ENCODE measurements at places on chromosomes 12 and 14.

GRCh38 chr12:123109319-123109772 lies 41.5 kb downstream of the PITPNM2 start:
- no peak for DNase-seq

DNA sequence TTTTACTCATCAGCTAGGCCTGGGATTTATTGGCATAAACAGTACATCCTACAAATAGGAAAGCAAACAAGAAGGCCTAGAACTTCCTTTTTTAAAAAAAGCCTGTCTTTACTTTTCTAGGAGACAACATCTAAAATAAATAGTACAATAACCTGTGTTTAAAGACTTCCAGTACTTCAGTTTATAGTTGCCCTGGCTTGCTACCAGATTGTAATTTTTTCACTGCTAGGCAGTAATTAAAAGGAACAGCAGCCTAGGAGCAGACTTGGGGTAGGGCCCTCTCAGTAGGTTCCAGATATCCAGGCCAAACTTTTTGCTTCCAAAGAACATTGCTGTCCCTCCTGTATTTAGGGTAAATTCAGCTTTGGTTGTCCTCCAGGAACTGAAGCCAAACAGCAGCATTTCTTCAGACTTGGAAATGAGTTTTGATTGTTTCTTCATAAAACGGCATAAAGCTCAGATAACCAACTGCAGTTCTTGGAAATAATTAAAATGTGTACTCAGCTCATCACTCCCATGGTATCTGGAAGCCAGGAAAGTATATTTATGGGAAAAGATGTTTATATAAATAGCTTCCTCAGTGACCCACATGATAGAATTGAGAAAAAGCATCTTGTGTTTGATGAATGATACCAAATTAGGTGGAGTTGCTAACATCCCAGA lies 61.7 kb downstream of the PPP1R36 start:
- no peak for DNase-seq

DNA sequence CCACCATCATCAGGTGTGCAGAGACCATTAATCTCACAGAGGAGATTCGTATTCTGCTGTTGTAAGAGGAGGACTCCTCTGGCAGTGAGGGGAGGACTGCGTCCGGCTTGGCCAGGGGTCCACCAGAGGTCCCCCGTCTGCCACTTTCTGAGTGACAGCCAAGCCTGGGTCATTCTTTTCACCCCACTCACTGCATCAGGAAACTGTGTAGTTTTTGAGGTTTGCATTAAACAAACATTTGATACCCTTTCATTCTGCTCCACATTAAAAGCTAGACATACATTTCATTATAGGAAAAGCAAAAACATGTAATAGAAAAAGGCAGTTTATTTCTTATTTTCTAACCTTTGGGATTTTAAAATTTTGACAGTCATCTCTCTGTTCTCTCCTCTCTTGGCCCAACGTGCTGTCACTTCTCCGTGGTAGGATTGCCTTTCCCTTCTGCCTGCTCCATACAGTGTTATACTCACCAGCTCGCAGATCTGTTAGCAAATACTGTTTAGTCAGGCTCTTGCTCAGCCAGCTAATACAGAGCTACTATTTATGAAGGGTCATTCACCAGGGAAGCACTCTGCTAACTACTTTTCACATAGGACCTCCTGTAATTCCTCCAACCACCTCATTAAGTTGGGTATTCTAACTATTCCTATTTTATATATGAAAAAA lies 99.3 kb downstream of the PELI2 start:
- DNase-seq = no peak

- DNase-seq = no peak
Measured at GRCh38 chr12:95742586-95742985, 48.0 kb downstream of the NTN4 start.

DNA sequence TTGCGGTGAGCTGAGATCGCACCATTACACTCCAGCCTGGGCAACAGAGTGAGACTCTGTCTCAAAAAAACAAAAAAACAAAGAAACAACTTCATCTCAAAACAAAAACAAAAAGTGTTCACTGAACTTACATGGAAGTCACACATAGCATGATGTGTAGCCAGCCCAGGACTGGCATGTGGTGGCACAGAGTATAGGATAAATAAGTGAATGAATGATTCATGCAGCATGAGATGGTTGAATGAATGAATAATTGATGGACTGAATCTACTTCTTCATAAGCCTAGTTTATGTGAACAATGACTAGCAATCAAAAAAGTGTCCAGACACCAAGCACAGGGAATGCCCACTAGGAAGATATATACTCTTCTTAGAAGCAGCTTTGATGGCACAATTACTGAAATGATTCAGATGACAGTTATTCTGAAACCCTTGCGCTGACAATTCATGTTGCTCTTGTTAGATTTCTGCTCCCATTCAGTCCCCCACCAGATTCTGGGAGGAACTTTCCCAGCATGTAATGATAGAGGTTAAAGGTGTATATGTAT lies 31.6 kb upstream of the SERPINA6 start:
- no peak for DNase-seq

DNA sequence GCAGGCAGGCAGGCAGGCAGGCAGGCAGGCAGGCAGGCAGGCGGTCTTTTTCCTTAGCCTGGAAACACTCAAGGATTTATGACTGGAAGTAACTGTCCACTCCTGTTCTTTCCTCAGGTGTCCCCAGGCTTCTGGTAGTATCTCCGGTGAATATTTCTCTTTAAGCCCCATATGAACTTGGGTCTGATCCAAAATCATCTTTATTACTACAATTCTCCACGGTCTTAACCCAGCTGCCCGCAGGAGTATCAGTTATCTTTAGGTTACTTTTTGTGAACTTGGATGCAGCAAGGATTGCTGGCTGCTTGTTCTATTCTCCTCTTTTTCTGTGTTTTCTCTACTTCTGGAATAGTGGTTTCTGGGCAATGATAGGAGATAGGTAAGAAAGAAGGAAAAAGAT lies 3.3 kb downstream of the CSRNP2 start:
- no peak for DNase-seq

DNA sequence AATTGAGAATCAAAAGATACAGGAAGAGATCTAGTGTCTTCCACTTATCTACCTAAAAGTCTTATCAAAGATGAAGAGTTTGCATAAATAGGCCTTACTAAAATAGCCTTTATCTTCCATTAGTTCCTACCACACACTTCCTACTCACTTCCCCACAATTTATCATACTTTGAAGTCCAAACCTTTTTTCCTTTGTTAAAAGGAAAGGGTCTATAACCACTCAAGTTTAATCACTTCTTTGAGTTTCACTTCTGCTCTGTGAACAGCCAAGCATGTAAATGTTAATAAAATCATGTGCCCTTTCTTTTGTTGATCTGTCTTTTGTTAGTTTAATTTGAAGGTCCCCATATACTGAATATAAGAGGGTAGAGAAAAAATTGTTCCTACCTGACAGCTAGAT lies 114.5 kb downstream of the PHLDA1 start:
- no peak for DNase-seq

- DNase-seq = no peak
Measured at GRCh38 chr12:6070472-6071257, 53.8 kb downstream of the VWF start.

DNA sequence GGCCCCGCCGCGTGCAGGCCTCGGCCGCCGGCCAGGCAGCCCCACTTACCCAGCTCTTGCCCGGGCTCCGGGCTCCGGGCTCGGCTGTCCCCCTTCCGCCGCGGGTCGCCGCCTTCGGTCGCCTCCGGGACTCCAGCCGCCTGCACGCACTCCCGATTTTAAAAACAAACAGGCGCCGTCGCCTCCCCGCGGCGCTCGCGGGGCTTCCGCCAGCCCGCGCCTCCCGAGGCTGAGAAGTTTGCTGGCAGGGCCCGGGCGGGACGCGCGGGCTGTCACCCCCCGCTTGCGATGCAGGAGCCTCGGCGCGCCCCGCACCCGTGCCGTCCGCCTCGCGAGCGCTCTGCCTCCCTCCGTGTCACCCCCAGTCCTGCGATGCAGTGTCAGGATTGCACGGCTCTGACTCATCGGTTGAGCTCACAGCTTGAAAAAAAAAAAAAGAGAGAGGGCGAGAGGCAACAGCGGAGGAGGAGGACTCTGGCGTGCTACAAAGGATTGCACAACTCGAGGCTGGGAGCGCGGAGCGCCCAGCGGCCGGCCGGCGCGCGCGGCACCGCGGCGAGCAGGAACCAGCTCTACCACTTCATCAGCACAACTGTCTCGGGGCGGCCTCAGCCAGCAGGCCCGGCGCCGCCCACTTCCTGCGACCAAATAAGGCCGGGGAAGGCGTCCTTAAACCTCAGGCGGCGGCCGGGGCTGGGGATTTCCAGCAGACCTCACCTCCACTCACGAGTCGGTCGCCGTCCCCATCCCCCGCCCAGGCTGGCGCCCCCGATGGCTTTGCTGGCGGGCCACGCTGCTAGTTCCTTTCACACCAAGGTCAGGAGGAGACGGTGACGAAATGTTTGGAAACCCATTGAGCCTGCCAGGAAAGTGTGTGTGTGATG lies 45.8 kb upstream of the PNMA1 start:
- DNase-seq = peak; percentile 83

- no peak for DNase-seq
Measured at GRCh38 chr12:100984796-100985195, 190.2 kb downstream of the ANO4 start.

- DNase-seq = no peak
Measured at GRCh38 chr12:2641761-2642160, 153.0 kb upstream of the FKBP4 start.

- no peak for DNase-seq
Measured at GRCh38 chr12:43836475-43836989, 651 bp downstream of the TMEM117 start.

- DNase-seq = no peak
Measured at GRCh38 chr12:130476451-130477135, 138.9 kb downstream of the PIWIL1 start.

- no peak for DNase-seq
Measured at GRCh38 chr12:123011701-123012100, 31.2 kb downstream of the ARL6IP4 start.

- no peak for DNase-seq
Measured at GRCh38 chr12:92488735-92489134, 214.1 kb upstream of the PLEKHG7 start.

DNA sequence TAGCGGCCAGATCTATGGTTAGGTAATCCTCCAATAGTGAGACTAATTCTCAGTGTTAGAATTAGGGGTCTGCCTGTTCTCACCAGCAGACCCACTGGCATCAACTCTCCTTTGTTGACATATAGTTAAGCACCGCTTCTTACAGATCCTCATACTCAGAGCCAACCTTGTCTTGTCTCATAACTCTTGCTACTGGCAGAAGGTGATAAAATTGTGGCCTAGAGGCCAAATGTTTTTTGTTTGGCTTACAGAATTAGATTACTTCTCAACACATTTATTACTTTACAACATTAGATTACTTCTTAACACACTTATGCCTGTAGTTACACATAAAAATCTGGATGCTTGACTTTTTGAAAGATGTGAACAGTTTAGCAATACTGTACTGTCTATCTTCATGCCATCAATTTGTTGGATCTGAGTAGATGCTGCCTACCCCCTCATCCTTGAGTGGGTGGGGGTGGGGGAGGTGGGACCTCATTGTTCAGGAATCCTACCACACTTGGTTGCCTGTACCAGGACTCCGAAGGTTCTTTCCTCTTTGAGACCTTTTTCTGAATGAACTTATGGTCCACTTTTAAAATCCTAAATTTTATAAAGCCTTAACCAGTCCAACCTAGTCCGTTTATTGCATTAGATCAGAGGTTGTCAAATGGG lies 7.0 kb downstream of the MTHFD1 start:
- no peak for DNase-seq

DNA sequence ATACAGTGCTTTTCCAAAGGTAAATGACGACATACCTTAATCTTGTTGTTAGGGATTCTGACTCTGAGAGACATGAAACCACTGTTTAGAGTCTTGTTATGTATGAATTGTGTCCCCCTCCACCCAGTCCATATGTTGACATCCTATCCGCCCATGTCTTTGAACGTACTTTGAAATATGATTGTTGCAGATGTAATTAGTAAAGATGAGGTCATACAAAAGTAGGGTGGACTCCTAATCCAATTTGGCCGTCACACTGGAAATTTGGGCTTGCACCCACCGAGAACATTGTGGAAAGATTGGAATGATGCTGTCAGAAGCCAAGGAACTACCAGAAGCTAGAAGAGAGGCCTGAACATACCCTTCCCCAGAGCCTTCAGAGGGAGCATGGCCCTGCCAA lies 62.2 kb downstream of the RGS6 start:
- no peak for DNase-seq

GRCh38 chr12:105226219-105226618 lies 9.8 kb downstream of the APPL2 start:
- DNase-seq = no peak

- DNase-seq = no peak
Measured at GRCh38 chr12:42360747-42361403, 34.9 kb downstream of the PPHLN1 start.

GRCh38 chr12:130041983-130042812 lies 120.1 kb upstream of the FZD10 start:
- DNase-seq = no peak

DNA sequence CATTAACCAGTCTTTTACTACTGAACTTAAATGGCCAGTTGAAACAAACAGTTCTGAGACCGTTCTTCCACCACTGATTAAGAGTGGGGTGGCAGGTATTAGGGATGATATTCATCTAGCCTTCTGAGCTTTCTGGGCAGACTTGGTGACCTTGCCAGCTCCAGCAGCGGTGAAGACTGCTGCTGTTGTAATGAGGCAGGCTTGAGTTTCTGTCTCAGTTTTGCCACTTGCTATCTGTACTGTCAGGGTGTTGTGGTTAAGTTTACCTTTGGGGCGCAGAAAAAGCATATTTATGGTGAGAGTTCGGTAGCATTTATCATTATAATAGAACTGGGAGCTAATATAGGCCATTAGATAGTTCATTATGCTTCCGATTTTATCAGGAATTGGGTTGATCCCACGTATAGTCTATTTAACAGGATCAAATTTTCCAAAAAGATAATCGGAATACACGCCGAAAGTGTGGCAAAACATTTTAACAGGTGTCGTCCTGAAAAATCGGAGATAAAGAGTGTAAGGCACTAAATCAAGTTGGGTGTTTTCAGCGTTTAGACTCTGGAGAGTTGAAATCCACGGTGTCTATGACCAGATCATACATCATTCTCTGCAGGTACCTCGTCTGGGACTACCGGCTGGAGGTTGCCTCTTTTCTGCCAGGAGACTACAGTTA lies 688 bp upstream of the NECAP1 start:
- DNase-seq = no peak

- no peak for DNase-seq
Measured at GRCh38 chr14:76541594-76542219, 165.8 kb downstream of the ESRRB start.

GRCh38 chr12:19203539-19204506 lies 74.3 kb downstream of the PLEKHA5 start:
- no peak for DNase-seq

GRCh38 chr12:124422142-124422569 lies 127.3 kb downstream of the RFLNA start:
- DNase-seq = peak; percentile 49

GRCh38 chr12:92385296-92385695 lies 239.7 kb upstream of the BTG1 start:
- DNase-seq = no peak

DNA sequence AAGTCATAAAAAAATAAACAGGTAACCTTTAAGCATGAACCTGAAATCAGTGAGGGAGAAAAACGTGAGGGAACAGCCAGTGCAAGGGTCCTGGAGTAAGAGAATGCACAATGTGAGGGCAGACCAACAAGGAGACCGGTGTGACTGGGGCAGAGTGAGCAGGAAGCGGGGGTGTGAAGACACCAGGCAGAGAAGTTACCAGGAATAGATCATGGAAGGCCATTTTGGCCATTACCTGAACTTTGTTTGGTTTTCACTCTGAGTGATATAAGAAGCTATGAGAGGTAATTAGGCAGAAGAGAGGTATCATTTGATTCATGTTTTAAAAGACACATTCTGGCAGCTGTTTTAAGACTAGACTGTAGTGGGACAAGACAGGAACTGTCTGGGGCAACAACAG lies 15.0 kb downstream of the PAH start:
- no peak for DNase-seq
